BJ (cell line): ENCODE measurements at places on chromosomes 4 and X.

DNA sequence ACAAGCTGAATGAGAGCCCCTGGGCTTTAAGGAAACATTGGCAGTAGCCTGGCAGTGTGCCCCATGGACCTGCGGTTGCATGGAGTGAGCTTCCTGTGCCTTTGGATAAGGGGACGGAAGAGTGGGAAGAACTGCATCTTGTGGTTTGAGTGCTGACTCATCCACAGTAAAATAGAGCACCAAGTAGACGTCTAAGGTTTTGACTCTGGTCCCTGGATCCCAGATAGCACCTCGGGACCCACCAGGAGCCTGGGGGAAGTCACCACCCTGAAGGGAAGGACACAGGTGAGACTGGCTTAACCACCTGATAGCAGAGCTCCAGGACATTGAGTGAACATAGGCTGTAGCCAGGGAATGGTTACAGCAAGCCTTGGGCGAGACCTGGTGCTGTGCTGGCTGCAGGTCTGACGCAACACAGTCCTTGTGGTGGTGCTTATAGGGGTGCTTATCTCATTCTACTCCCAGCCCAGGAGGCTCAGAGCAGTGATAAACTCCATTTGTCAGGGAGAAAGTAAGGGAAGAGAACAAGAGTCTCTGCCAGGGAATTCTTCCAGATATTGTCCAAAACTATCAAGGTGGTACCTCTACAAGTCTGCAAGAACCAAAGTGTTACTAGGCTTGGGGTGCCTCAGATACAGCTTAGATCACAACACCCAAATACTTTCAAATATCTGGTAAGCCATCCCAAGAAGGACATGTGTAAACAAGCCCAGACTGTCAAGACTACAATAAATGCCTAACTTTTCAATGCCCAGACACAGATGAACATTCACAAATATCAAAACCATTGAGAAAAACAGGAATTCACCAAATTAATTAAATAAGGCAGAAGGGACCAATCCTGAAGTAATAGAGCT, 123.6 kb upstream of the TET2 start:
- DNase-seq = no peak

DNA sequence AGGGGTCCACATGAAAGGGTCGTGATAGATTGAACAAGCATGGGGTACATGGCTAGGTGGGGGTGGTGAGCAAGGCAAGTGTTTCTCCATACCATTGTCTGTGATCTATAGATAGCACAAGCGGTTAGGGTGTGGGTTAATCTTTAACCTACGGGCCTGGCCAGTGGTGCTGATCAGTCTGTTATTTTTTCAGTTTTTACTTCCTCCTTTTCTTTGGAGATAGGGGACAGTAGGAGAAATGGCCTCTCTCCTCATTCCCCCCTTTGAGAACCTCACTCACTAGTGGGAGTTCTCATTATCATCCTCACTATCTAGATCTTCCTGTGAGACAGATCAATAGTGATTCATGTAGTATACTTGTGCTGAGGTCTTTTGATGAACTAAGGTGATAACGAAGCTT, 16.2 kb upstream of the GPKOW start:
- no peak for DNase-seq

GRCh38 chr4:156515295-156515694, 456.3 kb downstream of the PDGFC start:
- DNase-seq = no peak

DNA sequence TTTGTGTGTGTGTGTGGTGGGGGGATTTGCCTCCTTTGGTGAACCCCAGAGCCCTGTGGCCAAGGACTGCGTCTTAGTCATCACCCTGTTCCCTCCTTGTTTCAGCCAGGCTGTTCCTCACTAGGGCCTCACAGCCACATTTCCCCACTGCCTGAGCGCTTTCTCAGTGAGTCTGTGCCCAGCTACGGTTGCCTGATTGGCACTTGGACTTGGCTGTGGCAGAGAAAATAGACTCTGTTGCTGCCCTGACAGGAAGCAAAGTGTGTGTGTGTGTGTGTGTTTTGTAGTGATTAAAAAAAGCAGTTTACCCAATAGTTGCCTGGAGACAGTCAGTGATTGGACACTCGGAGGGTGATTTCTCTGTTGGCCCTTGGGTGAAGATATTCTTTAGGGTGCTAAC, 113.0 kb downstream of the UCHL1 start:
- no peak for DNase-seq

GRCh38 chr4:119728692-119729593, 100.3 kb upstream of the PDE5A start:
- DNase-seq = no peak
